CD4-positive, alpha-beta memory T cell (primary cell): ENCODE measurements at places on chromosomes 3 and 15. TPM values are rescaled to one million over a fixed set of nuclear protein-coding genes. Genes with fewer than 3 reads are reported as not detected.

Gene MAGEL2
- not detected for total RNA-seq

Gene SATB1
- total RNA-seq: 211 TPM

Gene ANKUB1
- not detected for total RNA-seq

Gene SEC11A
- 85.0 TPM for total RNA-seq

Gene IL16
- total RNA-seq: 400 TPM

Gene ZDHHC23
- total RNA-seq: 5.2 TPM

Gene MLF1
- total RNA-seq: 1.6 TPM

Gene TNFAIP8L3
- total RNA-seq: not detected

Gene THRB
- total RNA-seq: not detected

Gene COL8A1
- not detected for total RNA-seq

Gene PLAAT1
- total RNA-seq: not detected

Gene IQCF5
- not detected for total RNA-seq

Gene ZNF501
- total RNA-seq: 7.4 TPM

Gene TF
- 0.25 TPM for total RNA-seq

Gene CALML4
- 5.1 TPM for total RNA-seq

Gene SNX22
- total RNA-seq: 0.33 TPM

Gene CFAP100
- total RNA-seq: not detected

Gene SMCO1
- total RNA-seq: not detected

Gene GHRL
- total RNA-seq: not detected

Gene CSPG4
- not detected for total RNA-seq

Gene CLDN18
- total RNA-seq: not detected

Gene EFHB
- total RNA-seq: 1.5 TPM

Gene FBLN2
- total RNA-seq: not detected

Gene MYLK
- total RNA-seq: not detected

Gene USP13
- 11.6 TPM for total RNA-seq

Gene SLC24A5
- not detected for total RNA-seq

Gene FES
- total RNA-seq: 3.0 TPM

Gene FXR1
- total RNA-seq: 131 TPM

Gene DNAH12
- total RNA-seq: 0.11 TPM

Gene PLA2G4E
- not detected for total RNA-seq

Gene CLASP2
- total RNA-seq: 62.1 TPM

Gene TRH
- not detected for total RNA-seq

Gene PDHB
- total RNA-seq: 55.0 TPM

Gene TPRG1
- total RNA-seq: 52.5 TPM

Gene C3orf85
- total RNA-seq: not detected

Gene ARRDC4
- total RNA-seq: 0.83 TPM

Gene ZMYND10
- 3.7 TPM for total RNA-seq

Gene IRAK2
- total RNA-seq: 5.3 TPM
